ENCODE measurements at places on chromosomes 16 and 17. TPM values are rescaled to one million over a fixed set of nuclear protein-coding genes. Genes with fewer than 3 reads are reported as not detected.

- H3K4me3 ChIP-seq: no peak overlapping the region
- H3K36me3 ChIP-seq: no peaks in the 10 kb centered on the region
- DNase-seq: no peak
Observed at GRCh38 chr16:75506574-75506973, 11.3 kb upstream of the CHST6 start.

DNA sequence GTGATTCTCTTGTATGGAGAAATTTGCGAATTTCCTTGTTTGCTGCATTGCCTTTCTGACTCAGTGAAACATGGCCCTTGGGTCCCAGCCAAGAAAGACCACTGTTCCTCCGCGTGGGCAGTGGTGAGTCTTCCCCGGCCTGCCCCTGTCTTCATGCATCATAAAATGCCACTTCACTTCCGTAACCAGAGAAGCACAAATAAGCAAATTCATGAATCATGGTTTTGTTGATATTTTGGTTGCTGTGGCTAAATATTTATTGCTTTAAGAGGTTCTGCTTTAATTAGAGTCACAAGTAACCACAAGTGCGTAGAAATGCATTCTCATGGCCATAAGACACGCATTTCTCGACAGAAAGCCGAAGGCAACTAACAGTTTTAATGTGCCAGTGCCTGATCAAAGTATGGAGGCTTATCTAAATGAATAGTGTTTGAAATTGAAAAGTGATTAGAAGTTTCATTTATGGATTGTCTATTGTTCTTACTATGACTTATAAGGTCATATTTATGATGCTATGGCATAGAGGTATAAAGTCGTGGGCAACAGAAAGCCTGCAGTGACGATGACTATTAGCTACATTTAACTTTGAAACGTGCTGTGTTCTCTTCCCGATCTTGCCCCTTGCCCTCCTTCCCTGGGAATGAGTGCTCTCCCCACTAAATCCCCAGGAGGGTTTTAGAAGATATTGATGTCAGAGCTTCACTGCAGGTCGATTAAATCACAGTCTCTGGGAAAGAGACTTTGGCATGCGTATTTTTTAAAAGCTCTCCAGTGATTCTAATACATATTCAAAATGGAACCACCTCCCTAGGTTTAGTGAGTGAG, 76.0 kb downstream of the WIPI1 start:
- no peaks in the 10 kb centered on the region for H3K36me3 ChIP-seq
- H3K27me3 ChIP-seq: no peaks in the 10 kb centered on the region
- peaks cover 29% of the 10 kb centered on the region for H3K4me1 ChIP-seq
- DNase-seq: no peak

DNA sequence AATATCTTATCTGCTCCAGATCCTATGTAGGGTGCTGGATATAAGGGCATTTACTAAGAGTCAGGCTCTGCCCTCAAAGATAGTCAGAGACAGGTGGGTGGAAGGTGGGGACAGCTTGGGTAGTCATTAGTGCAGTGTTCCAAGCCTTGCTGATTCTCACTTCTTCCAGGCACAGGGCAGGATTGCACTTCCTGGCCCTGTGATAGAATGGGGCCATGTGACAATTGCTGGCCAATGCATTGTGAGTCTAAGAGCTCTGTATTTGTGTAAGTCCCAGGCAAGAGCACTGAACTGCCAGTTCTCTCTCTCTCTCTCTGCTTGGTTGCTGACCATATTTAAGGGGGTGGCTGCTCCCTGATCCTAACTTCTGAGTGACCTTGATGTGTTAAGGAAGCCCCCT, 112.1 kb downstream of the C16orf78 start:
- peaks cover 8% of the 10 kb centered on the region for H3K27me3 ChIP-seq
- H3K4me3 ChIP-seq: no peak overlapping the region
- H3K36me3 ChIP-seq: no peaks in the 10 kb centered on the region
- no peak overlapping the region for H3K27ac ChIP-seq
- no peak for DNase-seq
- peaks cover 3% of the 10 kb centered on the region for H3K4me1 ChIP-seq

- H3K27ac ChIP-seq: no peak overlapping the region
- H3K4me1 ChIP-seq: no peaks in the 10 kb centered on the region
- H3K4me3 ChIP-seq: no peak overlapping the region
- no peak for DNase-seq
Observed at GRCh38 chr17:64390044-64390443, 616 bp downstream of the PECAM1 start.

DNA sequence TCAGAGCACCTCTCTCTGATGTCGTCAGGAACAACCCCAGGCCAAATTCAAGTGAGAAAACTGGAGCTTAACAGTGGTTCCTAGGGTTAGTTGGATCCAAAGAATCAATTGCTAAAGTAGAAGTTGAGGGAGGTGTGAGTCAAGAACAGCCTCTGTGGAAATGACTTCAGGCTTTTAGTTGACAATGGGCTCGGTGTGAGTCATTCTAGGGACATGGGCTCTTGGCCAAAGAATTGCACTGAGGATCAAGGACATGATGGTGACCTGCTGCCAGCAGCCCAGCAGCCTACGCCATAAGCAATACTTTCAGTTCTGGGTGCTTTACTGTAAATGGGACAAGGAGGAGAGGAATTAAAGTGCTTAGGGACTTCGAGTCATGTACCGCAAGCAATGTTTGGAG, 32.1 kb upstream of the SMURF2 start:
- H3K36me3 ChIP-seq: no peaks in the 10 kb centered on the region
- no peak overlapping the region for H3K27ac ChIP-seq
- no peaks in the 10 kb centered on the region for H3K4me1 ChIP-seq

DNA sequence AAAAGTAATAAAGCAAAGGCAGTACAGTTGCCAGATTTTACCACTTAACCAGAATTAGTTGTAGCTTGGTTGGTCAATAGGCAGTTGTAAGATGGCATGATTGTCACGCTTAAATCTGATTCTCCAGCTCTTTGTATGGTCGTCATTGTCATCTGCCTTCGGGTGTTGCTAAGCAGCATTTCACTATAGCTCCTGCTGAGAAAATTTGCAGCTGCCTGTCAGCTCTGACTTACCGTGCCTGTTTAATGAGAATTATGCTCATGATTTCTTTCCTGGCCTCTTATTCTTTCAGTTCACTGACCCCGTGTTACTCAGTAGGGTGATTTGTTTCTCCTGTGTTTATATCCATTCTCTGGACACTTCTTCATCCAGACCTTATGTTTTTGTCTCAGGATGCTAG, 66.7 kb downstream of the TANGO6 start:
- H3K27me3 ChIP-seq: no peaks in the 10 kb centered on the region
- peaks cover 14% of the 10 kb centered on the region for H3K4me1 ChIP-seq
- no peaks in the 10 kb centered on the region for H3K36me3 ChIP-seq

GRCh38 chr16:73062743-73063733, 15.1 kb upstream of the ZFHX3 start:
- H3K27me3 ChIP-seq: peaks cover 92% of the 10 kb centered on the region
- peaks cover 77% of the 10 kb centered on the region for H3K4me1 ChIP-seq
- DNase-seq: peak; percentile 74
- H3K27ac ChIP-seq: no peak overlapping the region
- H3K36me3 ChIP-seq: no peaks in the 10 kb centered on the region

The SLFN11 gene
- 0.53 TPM for total RNA-seq

The HOXB4 gene
- total RNA-seq: not detected

The KRT24 gene
- total RNA-seq: not detected

The MT1A gene
- total RNA-seq: 0.94 TPM

The KRT40 gene
- not detected for total RNA-seq

Data from WTC11 (cell line).